Renal cortical epithelial cell (primary cell): ENCODE measurements at places on chromosomes 6 and 20.

- no peak for DNase-seq
Observed at GRCh38 chr6:19479551-19479950, 357.6 kb upstream of the ID4 start.

- DNase-seq = no peak
Observed at GRCh38 chr20:51510169-51510568, 32.4 kb downstream of the NFATC2 start.

DNA sequence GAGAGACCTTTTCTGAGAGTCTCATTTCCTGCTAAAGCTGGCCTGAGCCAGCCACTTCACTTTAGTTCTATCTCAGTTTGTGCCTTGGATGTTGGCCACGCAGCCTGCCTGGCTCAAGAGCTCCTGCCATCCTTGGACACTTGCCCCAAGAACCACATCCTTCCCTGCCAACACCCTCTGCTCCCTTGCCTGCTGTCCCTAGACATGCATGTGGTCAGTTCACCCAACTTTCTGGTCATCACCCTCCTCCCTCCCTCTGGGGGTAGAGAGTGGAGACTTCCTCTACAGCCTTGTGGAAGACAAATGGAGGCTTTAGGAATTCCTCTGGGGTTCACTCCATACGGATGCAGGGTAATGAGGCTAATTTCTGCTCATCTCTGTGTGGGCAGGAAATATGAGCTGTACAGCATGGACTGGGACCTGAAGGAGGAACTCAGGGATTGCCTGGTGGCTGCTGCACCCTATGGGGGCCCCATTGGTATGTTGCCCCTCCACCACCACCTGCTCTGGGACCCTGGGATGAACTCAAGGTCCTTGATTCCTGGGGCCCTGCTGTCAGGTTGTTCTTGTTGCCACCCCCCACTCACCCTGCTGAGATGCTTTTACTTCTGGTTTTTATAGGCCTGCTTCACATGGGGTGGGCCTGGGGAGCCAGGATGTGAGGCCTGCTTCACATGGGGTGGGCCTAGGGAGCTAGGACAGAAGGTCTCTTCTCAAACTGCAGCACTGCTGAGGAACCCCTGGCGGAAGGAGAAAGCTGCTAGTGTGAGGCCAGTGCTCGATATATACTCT, 13.8 kb upstream of the PTPRA start:
- DNase-seq = no peak

DNA sequence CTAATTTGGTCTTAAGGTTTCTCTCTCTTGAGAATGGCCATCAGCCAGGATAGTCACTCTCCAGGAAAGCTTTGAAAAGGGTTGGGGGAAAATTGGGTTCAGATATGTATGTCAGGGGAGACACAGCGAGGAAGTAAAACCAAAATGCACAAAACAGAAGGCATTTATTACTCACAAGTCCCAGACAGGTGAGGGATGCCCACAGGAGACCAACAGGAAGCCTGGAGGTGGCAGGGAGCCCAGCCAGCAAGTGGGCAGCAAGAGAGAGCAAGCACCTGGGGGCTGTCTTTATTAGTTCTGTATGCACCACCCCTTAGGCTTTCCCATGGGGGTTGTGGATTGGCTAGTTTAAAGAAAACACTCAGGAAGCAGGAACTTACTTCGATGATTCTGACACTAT, 707.7 kb downstream of the KIF16B start:
- no peak for DNase-seq

- DNase-seq = no peak
Observed at GRCh38 chr6:54865091-54865631, 18.6 kb downstream of the FAM83B start.

DNA sequence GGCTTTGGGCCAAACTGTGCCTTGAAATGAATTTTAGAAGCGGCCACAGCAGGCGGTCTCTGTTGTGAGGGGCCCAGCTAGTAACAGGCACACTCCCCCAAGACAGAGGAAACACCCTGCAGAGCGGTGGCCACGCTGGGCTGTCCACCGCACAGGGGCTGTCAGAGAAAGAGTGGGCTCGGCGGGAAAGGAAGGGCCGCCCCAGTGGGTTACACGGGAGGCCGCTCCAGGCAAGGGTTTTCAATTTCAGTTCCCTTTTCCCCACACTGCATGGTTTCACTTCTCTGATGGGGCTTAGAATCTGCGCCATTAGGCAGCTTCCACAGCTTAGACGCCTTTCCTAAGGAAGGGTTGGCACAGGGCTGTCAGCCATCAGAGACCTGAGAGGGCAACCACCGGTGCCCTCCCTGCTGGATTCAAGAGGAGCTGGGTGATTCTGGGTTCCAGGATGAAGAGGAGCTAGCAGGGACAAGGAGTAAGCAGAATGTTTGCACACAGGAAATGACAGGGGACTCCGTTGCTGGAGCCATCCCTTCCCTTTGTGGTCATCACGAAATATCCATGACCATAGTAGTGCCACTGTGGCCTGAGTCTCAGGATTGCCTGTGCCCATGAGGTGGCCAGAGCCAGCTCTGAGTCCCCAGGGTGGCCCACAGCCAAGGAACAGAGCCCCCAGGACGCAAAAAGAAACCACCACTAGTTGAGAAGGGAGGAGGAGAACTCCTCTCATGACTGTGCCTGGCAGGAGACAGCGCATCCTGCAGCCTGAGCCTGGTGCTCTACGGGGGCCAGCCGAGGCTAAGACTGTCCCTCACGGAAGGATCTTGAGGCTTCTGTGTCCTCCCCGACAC, 282.7 kb downstream of the NRN1 start:
- no peak for DNase-seq

GRCh38 chr6:154414021-154414813, 57.6 kb upstream of the IPCEF1 start:
- peak; percentile 63 for DNase-seq

- DNase-seq = no peak
Observed at GRCh38 chr20:59703046-59703445, 98.7 kb downstream of the PHACTR3 start.

GRCh38 chr6:7819431-7820015, 91.1 kb downstream of the TXNDC5 start:
- DNase-seq = no peak

DNA sequence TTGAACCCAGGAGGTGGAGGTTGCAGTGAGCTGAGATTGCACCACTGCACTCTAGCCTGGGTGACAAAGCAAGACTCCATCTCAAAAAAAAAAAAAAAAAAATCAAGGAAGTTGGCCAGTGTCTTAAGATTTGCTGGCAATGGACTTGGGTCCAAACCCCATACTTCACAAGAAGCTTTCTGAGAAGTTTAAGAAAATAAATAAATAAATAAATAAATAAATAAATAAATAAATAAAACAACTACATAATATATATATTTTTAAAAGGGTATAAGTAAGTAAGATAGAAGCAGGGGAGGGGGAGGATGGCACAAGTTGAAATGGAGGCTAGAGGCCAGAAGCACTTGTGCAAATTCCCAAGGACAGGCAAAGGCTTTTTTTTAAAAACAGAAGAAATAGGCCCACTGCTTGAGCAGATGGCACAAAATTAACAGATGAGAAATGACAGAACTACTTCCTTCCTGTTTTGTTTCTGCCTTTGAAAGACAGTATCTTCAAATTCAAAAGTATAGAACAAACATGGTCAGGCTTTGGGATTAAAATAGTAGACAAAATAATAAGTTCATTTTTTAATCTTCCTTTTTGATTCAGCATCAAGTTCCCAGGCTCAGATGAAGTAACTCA, 287.7 kb downstream of the ALDH8A1 start:
- no peak for DNase-seq

DNA sequence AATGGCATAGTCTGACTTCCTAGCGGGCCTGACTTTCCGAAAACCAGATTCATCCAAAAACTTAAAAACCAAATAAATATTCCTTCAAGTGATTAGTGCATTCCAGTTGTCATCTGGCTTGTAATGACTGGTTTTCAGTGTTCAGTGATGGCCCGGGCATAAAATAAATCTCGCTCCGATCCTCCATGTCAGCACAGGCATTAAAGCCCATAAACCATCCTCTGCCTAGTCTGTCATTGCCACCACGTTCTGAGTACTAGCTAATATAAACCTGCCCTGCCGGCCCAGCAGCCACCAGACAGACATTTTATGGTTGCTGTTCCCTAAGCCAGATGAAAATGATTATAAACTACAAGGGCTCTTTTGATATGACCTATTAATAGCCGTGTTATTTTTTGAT, 232.3 kb upstream of the GMDS start:
- no peak for DNase-seq

- no peak for DNase-seq
Observed at GRCh38 chr6:159959165-159959975, 9.5 kb upstream of the IGF2R start.

DNA sequence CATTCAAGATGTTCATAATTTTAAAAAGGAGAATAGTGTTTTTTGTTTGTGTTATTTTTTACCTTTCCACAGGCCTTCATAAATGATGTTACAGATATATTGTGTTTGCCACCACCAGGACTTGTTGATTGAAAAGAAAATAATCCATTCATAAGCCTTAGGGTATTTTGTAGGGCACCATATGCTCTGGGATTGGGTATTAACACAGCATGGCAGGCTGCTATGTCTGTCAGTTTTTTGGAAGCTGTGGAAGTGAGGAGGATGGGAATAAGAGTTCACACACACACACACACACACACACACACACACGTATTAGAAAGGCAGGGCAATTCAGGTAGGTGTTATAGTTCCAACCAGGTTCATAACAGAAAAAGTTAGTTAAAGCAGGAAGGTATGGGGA, 237.9 kb downstream of the HDGFL1 start:
- no peak for DNase-seq

DNA sequence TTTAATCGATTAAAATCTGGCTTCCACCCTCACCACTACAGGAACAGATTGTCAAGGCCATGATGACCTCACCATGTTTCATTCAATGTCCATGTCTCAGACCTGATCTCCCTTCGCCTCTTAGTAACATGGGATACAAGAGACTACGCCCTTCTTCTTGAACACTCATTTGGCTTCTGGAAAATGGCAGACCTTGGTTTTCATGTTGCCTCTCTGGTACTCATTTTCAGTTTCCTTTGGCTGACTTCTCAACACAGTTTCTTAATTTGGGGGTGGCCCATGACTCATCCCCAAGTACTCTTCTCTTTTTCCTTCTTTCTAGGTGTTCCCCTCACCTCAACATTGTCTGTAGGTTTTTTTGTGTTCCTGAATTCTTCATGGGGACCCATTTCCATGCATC, 22.7 kb downstream of the TMX4 start:
- no peak for DNase-seq

GRCh38 chr6:118283766-118284165, 264.3 kb upstream of the PLN start:
- peak; percentile 47 for DNase-seq

- peak; percentile 61 for DNase-seq
Observed at GRCh38 chr6:16316741-16317251, 78.4 kb downstream of the GMPR start.

DNA sequence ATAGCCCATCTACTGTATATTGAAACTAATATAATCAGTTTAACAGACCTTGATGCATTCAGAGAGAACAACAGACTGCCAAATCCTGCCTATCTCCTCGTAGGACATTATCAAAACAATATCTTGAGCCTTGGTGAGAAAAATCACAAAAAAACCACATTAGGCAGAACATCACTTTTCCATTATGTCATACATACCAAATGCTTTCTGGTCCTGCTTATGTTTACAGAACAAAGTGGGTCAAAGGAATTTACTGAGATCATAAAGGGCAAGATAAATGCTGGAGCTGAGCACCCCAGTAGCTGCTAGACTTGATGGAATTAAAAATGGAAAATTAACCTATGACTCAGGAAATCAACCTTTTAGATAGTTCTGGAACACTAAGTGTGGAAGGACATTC, 195.3 kb upstream of the KCNK16 start:
- DNase-seq = no peak

GRCh38 chr6:79463621-79464050, 73.6 kb downstream of the LCA5 start:
- peak; percentile 83 for DNase-seq

DNA sequence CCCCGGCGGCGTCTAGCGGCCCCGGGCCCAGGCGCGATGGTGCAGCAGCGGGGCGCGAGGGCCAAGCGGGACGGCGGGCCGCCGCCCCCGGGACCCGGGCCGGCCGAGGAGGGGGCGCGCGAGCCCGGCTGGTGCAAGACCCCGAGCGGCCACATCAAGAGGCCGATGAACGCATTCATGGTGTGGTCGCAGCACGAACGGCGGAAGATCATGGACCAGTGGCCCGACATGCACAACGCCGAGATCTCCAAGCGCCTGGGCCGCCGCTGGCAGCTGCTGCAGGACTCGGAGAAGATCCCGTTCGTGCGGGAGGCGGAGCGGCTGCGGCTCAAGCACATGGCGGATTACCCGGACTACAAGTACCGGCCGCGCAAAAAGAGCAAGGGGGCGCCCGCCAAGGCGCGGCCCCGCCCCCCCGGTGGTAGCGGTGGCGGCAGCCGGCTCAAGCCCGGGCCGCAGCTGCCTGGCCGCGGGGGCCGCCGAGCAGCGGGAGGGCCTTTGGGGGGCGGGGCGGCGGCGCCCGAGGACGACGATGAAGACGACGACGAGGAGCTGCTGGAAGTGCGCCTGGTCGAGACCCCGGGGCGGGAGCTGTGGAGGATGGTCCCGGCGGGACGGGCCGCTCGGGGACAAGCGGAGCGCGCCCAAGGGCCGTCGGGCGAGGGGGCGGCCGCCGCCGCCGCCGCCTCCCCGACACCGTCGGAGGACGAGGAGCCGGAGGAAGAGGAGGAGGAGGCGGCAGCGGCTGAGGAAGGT, 715 bp downstream of the SOX12 start:
- DNase-seq = peak; percentile 45

DNA sequence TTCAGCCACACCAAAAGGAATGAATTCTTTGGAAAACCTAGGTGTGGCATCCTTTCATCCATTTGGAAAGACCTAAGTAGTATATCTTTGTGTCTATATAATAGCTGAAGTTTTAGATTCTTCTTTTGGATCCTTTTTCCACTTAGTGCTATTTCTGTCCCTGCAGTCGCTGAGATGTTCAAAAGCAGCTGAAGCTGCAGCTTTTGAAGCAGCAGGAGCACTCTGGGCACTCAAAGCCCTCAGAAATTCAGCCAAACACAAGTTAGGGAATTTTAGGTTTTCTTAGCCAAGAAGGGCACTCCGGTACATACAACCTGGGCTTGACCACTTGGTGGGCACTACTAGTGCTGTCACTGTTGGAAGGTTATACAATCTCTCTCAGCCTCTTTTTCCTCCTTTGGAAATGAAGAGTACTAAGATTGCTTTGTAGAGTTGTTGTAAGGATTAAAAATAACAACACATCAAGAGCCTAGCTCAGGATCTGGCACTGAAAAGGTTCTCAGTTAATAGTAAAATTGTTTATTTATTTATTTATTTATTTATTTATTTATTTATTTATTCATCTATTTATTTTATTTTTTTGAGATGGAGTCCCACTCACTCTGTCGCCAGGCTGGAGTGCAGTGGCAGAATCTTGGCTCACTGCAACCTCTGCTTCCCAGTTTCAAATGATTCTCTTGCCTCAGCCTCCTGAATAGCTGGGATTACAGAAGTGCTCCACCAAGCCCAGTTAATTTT, 71.9 kb upstream of the SLC22A16 start:
- DNase-seq = no peak

DNA sequence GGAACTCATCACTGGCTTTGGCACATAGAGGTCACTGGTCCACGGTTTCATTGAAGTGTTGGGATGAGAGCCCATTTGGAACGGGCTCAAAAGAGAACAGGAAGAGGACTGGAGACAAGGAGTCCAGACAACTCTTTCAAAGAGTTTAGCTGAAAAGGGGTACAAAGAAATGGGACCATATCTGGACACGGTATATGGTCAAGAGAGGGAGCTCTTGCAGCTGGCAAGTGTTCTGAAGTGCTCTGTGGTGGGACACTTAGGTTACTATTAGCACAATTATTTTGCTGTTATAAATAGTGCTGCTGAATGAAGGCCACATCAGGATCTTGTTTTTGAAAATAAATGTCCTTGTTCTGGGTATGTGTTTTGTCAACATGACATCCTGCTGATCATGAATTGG, 4.6 kb downstream of the SGK2 start:
- no peak for DNase-seq
